ENCODE measurements at places on chromosomes 16 and 17.

DNA sequence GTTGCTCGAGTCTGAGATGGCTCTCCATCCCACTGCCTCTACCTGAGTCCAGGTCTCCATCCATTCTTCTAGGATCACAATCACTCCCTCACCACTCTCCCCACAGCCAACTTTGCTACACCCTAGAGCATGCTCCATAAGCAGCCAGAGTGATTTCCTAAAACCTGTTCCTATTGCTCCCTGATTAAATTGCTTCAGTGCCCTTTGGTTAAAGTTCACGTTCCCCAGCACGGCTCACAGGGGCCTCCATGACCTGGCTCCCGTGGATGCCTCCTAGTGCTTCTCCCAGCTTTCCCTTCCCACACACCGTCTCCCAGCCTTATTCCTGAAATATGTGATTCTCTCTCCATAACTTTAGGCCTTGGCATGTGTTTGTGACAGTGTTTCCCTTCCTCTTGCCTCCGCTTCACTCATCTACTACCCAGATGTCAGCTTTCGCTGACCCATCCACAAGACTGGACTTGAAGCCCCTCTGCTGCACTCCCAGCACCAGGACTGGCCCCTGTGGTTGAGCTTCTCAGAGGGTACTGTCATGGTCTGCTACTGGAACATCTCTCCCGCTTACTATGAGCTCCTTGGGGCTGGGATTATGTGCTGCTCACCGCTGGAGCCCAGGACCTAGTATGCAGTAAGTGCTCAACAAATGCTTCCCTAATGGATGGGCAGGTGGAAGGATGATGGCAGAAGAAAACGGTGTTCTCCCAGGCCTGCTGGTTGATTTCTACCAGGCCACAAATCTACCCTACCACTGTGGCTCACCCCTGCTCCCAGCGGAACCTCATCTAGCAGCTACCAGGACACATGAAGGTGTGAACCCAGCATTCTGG, 17.9 kb downstream of the MYO18A start:
- no peak for DNase-seq

- DNase-seq: peak; percentile 77
Measured at GRCh38 chr16:68644715-68645493, at the start of gene CDH3. CDH3 (plus strand) TSS chr16:68645310; CDS start chr16:68645380, 70 bp downstream.

- no peak for DNase-seq
Measured at GRCh38 chr16:31362476-31363405, 7.8 kb downstream of the ITGAX start.

DNA sequence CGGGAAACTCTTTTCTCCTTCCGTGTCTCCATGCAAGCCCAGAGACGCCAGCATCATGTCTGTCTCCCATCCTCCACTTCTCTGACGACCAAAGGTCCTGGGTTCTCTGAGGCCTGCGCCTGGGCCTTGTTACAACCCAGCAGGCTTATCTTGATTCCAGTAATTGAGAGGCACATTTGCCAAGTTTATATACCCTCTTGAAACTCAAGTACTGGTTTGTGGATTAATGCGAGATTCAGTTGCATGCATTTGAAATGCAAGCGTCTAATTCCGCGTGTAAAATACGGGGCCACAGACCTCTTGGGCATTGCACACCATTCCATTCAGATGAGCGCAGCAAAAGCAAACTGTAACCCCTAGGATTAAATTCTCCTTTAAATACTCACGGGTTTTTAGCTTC, 28.7 kb upstream of the CRISPLD2 start:
- no peak for DNase-seq

DNA sequence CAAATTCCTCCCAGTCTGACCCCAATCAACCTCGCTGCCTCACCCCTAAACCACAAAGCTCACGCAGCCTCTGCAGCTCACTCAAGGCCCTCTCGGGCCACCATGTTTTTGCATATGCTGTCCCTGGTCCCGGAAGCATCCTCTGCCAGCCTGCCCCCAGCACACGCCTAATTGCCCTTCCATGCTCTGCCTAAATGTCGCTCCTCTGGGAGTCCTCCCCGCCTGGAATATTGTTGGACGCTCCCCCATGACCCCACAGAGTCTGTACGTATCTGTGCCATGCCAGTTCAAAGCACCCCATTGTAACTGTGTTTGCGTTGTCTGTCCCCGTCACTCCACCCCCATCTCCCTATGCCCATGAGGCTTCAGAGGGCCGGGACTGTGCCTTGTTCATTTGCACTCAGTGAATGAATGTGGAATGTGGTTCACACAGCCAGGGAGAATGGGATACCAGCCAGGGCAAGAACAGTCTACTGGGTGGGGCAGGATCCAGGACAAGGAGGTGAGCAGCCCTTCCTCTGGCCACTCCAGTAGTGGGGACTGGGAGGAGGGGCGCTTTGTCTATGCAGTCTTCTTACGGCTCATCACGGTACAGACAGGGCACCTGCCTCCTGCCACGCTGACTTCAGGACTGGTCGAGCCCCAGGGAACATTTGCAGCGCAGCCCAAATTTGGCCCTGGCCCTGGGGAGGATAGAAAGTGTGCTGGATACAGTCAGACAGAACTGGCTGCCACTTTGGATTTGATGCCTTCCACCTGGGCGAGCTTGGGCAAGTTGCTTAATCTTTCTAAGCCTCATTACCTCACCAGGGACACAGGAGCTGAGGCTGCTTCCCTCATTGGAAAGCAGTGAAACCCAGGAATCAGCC, 48.5 kb downstream of the NOS2 start:
- no peak for DNase-seq

DNA sequence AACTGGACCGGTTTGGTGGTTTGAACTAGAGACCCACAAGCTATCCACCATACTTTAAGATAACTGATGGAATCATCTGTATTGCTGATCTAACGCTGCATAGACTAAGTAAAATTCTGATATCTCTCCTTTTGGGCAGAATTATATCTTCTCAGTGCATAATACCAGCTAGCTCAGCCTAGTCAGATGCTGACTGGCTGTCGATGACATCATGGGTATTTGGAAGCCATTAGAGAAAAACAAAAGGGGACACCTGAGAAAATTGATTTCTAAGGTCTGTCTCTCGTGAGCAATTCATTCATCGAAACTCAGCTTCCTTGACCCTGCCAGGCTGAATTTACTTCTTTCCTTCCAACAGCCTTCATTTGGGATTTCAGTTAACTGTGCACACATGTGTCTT, 263.0 kb upstream of the CCL2 start:
- DNase-seq: no peak

- peak; percentile 60 for DNase-seq
Measured at GRCh38 chr17:28643983-28644786, 773 bp downstream of the BLTP2 start.

DNA sequence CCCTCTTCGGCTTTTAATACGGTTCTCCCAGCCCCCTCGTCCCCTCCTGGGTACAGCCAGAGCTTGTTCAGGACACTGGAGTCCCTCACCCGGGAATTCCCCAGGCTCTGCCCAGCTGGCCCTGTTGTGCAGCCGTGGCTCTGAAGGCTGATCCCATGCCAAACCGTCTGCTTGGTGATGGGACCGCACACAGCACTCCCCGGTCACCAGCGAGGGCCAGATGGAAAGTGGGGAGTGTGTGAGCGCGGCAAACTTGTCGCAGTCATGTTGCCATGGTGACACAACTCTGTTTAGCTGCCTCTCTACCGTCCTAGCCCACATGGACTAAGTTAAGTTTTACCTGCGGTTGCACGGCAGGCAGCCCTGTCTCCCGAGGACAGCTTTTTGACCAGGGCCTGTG, 107.9 kb downstream of the RAP1GAP2 start:
- no peak for DNase-seq

- no peak for DNase-seq
Measured at GRCh38 chr16:81634380-81635062, 144.6 kb upstream of the PLCG2 start.

DNA sequence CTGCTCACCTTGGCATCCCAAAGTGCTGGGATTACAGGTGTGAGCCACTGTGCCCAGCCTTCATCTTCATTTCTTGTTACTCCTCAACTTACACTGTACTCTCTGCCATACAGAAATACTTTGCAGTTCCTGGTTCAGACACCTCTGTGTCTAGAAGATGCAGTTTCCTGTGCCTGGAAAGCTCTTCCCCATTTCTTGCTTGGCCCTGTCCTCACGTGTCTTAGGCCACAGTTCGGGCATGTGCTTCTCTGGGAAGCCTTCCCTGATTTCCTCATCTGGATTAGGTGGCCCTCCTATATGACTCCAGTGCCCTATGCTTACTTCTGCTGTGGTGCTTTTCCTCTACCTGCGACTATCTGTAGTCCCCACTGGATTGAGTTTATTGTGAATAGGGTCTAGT, 26.5 kb upstream of the CDR2 start:
- DNase-seq: no peak

DNA sequence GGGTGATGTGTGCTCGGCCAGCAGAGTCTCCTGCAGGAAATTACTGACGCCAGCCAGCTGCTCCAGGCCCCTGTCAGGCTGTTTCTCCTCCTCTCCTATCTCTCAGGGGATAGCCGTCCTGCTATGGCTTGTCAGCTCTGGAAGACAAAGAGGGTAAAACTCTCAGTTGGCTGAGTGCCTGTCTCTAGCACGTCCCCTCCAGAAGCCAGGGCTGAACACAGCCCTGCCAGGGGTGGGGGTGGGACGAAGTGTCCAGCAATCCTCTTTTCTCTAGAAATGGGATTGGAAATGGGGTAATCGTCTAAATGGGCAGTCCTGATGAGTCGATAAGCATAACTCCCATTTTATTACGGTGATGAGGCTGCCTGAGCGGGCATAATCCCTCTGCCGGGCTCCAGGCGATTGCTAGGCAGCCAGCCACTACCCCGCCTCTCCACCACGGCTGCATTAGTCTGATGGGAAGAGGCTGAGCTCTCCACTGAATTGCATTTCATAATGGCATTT, 89.1 kb upstream of the GNAO1 start:
- DNase-seq: no peak

GRCh38 chr16:9008601-9009260, 45.0 kb upstream of the USP7 start:
- DNase-seq: peak; percentile 63

- no peak for DNase-seq
Measured at GRCh38 chr17:66460558-66460957, 158.1 kb downstream of the PRKCA start.

GRCh38 chr17:69732272-69732918, 317.9 kb downstream of the MAP2K6 start:
- DNase-seq: no peak

DNA sequence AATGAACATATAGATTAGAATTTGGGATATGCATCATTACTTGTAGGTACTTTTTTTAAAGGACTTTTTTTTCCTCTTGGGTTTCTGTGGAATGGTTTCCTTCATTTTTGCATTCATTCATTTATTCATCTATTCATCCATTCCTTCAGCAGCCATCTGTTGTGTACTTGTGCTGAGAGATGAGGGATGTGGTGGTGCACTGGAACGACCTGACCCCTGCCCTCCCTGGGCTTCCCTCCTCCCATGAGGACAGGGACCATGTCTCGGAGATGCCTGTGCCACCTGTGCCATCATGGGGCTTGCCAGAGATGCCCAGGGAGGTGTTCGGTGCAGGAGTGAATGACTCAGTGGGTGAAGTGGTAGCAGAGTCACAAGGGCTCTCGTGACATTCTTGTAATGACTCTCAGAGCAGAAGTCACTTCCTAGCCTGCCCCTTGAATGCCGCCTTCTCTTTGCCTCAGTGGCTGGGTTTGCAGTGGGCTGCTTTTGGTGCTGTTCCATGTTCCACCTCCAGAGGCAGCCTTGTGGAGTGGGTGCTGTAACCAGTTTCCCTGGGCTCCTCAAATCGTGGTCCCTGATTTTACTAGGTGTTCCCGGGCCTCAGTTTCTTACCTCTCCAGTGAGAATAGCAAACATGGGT, 43.9 kb downstream of the CLEC16A start:
- no peak for DNase-seq

GRCh38 chr16:86959729-86960128, 357.5 kb downstream of the C16orf95 start:
- no peak for DNase-seq

DNA sequence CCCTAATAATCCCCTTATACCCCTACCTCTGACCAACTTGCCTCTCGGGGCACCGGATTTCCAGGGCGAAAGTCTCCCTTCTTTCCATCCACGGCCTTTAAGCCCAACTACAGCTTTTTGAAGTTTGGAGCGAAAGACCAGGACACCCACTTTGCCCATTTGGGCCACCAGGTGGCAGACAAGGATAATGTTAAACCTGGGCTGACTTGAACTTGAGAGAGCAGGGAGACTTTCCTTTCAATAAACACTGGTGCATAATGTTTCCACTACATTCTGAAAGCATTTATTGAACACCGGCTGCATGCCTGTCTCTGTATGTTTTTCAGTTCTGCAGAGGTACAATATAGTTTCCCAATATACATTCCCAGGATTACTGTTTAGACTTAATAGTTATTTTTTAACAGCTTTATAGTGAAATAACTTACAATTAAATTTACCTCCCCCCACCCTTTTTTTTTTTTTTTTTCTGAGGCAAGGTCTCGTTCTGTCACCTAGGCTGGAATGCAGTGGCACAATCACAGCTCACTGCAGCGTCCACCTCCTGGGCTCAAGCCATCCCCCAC, 6.9 kb upstream of the CES3 start:
- peak; percentile 69 for DNase-seq

DNA sequence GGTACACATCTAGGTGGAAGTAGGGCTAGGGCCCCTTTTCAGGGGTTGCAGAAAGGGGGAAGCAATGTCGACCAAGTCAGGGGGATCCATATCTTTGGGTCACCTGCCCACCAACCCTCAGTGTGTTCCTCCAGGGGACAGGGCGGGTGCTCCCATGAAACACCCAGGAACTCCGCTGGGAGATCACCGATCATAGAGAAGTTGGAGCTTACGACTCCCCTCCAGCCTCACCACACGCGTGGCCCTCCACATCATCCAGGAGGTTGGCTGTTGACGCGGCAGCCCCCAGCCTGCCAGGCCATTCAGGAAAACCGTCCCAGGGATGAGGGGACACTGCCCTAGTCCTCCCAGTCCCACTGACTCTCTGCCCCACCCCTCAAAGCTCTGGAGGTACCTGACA, 17.3 kb upstream of the MRPS23 start:
- DNase-seq: no peak

GRCh38 chr17:28861393-28862203, 6.8 kb downstream of the ERAL1 start:
- no peak for DNase-seq

DNA sequence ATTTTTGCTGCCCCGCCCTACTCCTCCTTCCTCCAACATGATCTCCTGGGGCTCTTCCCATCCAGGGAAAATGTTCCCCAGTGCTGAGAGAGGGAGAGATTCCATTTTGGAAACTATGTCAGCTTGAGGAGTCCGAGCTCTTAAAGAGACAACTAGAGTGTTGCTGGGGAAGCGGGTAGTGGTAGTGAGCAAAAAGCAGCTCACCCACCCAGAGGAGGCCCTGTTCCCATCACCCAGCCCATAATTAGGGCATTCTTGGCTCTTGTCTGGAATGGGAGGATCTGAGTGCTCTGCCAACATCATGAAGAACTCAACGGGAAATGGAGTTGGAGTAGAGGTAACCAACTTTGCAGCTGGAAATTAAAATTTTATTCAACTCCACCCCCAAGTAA, 9.1 kb upstream of the MSL1 start:
- no peak for DNase-seq

GRCh38 chr17:40532520-40533253, 31.3 kb upstream of the TNS4 start:
- DNase-seq: peak; percentile 65

GRCh38 chr16:27328937-27329336, 15.2 kb downstream of the IL4R start:
- no peak for DNase-seq
